NCI-H2081 treated with DMSO at 0.1 percent for 48 hours (cell line): ENCODE measurements at places on chromosomes 4 and X.

- DNase-seq: no peak
Measured at GRCh38 chr4:36207831-36208520, 36.3 kb downstream of the ARAP2 start.

GRCh38 chrX:23857363-23857762 lies 50.4 kb downstream of the APOO start:
- DNase-seq: no peak

GRCh38 chrX:72621625-72622485 lies 49.2 kb upstream of the HDAC8 start:
- DNase-seq: no peak

- no peak for DNase-seq
Measured at GRCh38 chr4:147044241-147044640, 98.6 kb upstream of the TTC29 start.

DNA sequence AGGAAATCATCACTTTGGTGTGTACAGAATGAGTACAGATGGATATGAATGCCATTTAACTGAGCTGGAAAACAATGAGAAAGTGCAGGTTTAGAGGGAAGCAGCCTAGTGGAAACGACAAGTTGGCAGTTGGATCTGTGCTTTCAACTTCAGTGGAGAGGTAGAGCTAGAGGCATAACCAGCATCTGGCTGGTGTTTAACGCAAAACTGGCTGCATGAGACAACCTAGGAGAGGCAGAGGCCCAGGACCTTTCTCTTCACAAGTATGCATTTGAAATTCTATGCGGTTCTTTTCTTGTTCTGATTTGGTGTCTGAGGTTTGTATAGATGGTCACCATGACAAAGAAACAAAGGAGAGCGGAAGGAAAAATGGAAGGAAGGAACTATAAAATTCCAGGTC lies 63.1 kb downstream of the ANXA5 start:
- DNase-seq: no peak

GRCh38 chr4:101695176-101695575 lies 95.4 kb upstream of the BANK1 start:
- DNase-seq: no peak

DNA sequence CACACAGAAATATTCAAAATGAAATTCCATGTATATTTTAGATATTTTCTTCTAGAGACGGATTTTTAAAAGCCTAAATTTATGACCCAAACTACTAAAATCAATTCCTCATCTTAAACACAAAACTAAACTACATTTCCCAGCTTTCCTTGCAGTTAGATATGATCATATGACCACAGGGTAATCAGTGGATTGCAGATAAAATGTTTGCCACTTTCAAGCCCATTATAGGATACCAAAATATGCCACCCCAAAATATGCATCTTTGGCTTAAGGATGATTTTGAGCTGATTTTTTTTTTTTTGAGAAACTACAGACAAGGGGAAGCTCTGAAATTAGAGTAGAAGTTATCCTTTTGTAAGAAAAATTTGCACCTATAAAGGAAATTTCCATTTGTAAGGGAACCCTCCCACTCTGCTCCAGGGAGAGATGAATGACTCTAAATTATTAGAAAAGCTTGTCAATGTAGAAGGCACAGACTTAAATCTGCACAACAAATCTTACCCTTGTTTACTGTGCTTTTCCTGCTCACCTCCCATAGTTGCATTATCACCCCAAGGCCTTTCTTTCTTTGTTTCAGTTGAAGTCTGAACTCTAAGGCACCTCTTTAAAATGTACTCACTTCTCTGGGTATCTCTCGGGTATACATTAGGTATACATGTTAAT lies 503.0 kb downstream of the PDHA2 start:
- no peak for DNase-seq
